ENCODE measurements at places on chromosomes 5 and 9.

GRCh38 chr9:72205513-72205912 lies 56.3 kb downstream of the GDA start:
- no peak overlapping the region for H3K27ac ChIP-seq
- H3K4me3 ChIP-seq = no peak overlapping the region
- no peak for DNase-seq
- H3K27me3 ChIP-seq = peaks cover 3% of the 10 kb centered on the region
- H3K36me3 ChIP-seq = no peaks in the 10 kb centered on the region
- no peaks in the 10 kb centered on the region for H3K4me1 ChIP-seq

- no peaks in the 10 kb centered on the region for H3K27me3 ChIP-seq
- no peak overlapping the region for H3K27ac ChIP-seq
- no peaks in the 10 kb centered on the region for H3K4me1 ChIP-seq
- H3K4me3 ChIP-seq = no peak overlapping the region
These were observed 39.1 kb downstream of the SYK start for GRCh38 chr9:90840696-90841095.

DNA sequence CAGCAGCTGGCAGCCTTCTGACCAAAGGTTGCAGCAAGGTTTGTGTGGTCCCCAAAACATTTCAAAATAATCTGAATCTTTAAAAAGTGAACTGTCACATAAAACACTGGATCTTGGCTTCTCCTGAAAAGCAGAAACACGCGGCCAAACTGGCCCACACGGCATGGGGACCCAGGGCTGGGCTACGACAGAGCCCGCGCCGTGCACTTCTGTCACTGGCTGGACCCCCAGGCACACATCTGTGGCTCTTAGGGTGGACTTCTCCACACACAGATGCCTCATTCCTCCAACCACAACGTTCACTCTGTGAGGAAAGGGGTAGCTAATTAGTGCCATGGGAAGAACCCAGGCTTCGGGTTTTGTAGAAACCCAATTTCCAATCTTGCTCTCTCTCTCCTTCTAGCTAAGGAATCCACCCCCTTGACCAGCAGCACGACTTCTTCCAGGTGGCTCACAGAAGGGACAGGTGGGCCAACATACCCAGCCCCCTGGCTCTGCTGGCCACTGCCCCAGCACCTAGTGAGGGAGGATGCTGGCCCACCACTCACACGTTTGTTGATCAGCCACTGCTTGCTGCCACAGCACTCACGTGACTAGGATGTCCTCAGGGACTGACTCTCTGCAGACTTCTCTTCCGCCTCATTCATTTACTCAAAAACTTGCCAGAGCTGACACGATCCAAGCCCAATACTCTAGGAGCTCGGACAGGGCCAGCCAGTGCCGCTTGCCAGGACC lies 17.9 kb downstream of the LMAN2 start:
- H3K27ac ChIP-seq = no peak overlapping the region
- no peak for DNase-seq
- peaks cover 44% of the 10 kb centered on the region for H3K36me3 ChIP-seq
- no peaks in the 10 kb centered on the region for H3K4me1 ChIP-seq
- no peaks in the 10 kb centered on the region for H3K27me3 ChIP-seq
- H3K4me3 ChIP-seq = no peak overlapping the region

- H3K27me3 ChIP-seq = peaks cover 24% of the 10 kb centered on the region
- H3K4me3 ChIP-seq = no peak overlapping the region
- H3K4me1 ChIP-seq = no peaks in the 10 kb centered on the region
- no peak overlapping the region for H3K27ac ChIP-seq
- no peaks in the 10 kb centered on the region for H3K36me3 ChIP-seq
- no peak for DNase-seq
These were observed 92.4 kb upstream of the NFIL3 start for GRCh38 chr9:91516081-91516480.

DNA sequence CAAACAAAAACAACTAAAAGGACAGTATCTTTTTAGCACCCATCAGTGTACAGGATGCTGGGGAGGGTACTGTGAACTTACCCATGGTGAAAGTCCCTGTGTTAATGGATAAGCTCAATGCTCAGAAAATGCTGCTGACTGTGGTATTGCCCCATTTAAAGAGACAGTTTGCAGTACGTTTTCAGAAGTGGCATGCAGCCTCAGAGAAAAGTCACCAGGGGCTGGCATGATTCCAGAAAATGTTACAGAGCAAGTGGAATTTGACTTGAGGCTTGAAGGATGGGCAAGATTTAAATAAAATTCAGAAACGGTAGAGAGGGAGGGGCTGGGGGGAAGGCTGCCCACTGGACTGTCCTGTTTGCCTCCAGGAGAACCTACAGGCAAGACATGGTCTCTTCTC lies 7.2 kb downstream of the S1PR3 start:
- H3K36me3 ChIP-seq = no peaks in the 10 kb centered on the region
- no peaks in the 10 kb centered on the region for H3K27me3 ChIP-seq
- no peak overlapping the region for H3K27ac ChIP-seq
- DNase-seq = no peak
- H3K4me3 ChIP-seq = no peak overlapping the region

- no peaks in the 10 kb centered on the region for H3K36me3 ChIP-seq
- H3K4me1 ChIP-seq = peaks cover 3% of the 10 kb centered on the region
- H3K27me3 ChIP-seq = no peaks in the 10 kb centered on the region
- no peak for DNase-seq
These were observed 15.0 kb upstream of the ECM2 start for GRCh38 chr9:92550765-92551164.

DNA sequence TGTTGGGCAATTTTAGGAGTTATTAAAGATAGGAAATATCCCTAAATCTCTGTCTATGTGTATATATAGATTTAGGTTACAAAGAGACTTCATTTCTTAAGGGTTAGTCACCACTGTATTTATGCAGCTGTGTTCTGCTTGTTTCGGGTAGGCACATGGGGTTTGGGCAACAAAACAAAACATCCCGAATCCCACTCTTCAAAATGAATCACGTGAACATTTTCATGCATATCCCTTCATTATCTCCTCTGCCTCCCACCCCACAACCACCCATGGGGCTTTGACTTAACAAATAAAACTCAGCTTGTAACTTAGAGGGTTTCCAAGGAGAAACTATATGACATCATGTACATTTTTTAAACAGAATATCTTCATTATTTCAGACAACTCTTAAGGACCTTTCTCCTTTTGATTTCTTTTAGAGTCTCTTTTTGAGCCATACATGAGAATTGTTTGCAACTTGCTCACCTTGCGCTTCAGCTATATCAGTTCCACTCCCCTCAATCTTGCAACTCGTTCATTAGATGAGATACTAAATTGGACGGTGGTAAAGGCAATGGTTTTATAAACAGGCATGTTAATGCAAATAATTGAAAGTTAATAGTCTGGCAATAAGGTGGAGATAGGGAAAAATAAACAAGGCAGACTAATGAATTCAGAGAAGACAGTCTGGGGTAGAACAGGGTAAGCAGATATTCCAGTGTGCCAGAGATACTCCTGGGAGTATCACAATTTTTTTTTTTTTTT lies 136.7 kb downstream of the CD180 start:
- H3K4me1 ChIP-seq = no peaks in the 10 kb centered on the region
- peaks cover 3% of the 10 kb centered on the region for H3K36me3 ChIP-seq
- peaks cover 8% of the 10 kb centered on the region for H3K27me3 ChIP-seq
- DNase-seq = no peak
- H3K27ac ChIP-seq = no peak overlapping the region

DNA sequence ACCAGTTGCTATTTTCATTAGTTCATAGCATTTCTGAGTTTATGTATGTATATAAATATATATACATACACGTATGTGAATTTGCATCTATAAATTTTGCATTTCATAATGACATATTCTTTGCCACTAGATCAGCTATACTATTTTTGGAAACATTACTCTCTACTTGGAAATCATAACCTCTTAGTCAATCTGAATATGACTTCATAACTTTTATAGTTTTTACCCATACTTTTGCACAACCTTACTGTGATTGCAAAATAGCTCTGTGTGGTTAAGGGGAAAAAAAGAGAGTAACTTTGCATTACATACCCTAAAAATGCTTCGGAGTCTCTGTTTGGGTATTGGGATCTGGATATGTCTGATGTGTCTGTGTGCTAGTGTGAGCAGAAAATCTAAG lies 44.9 kb upstream of the ADAMTSL1 start:
- no peaks in the 10 kb centered on the region for H3K27me3 ChIP-seq
- no peak overlapping the region for H3K27ac ChIP-seq
- H3K4me3 ChIP-seq = no peak overlapping the region
- DNase-seq = no peak

DNA sequence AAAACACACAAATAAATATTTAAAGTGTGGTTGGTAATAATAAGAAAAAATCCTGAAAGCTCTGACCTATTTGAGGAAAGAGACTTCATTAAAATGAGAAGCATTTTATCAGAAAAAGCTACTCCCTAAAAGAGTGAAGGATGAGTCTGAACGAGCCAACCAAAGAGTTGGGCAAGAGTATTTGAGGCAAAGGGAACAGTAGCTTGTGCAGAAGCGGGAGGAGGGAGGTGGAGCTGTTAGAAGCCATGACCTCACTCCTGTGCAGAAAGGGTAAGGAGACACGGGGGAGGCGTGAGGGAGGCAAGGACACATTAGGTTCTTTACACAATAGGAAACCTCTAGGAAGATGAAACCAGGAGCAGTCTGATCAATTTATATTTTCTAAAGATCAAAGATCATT lies 29.4 kb downstream of the SH3RF2 start:
- H3K27me3 ChIP-seq = peaks cover 17% of the 10 kb centered on the region
- H3K27ac ChIP-seq = no peak overlapping the region
- H3K4me1 ChIP-seq = peaks cover 3% of the 10 kb centered on the region
- H3K36me3 ChIP-seq = no peaks in the 10 kb centered on the region
- DNase-seq = no peak
- no peak overlapping the region for H3K4me3 ChIP-seq

GRCh38 chr5:9376363-9377117 lies 169.3 kb downstream of the SEMA5A start:
- H3K27me3 ChIP-seq = no peaks in the 10 kb centered on the region
- H3K4me3 ChIP-seq = no peak overlapping the region
- H3K4me1 ChIP-seq = no peaks in the 10 kb centered on the region
- H3K27ac ChIP-seq = no peak overlapping the region
- no peaks in the 10 kb centered on the region for H3K36me3 ChIP-seq
- DNase-seq = no peak

DNA sequence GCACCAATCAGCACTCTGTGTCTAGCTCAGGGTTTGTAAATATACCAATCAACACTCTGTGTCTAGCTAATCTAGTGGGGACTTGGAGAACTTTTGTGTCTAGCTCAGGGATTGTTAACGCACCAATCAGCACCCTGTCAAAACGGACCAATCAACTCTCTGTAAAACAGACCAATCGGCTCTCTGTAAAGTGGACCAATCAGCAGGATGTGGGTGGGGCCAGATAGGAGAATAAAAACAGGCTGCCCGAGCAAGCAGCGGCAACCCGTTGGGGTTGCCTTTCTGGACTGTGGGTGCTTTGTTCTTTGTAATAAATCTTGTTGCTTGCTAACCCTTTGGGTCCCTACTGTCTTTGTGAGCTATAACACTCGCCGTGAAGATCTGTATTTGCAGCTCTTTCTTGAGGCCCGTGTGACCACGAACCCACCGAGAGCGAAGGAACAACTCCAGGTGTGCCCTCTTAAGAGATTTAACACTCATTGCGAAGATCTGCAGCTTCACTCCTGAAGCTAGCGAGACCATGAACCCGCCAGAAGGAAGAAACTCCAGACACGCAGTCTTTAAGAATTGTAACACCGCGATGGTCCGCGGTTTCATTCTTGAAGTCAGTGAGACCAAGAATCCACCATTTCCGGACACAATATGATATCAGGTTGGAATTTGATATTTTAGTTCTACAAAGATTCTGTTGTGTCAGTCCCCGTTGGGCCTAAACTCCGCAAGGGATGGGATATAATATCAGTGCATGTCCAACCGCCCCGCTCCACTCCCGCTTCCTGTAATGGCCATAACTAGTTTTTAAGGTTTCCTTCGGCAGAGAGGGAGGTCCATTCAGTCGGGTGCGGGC lies 740 bp upstream of the TRMT10B start:
- no peak for DNase-seq
- H3K27me3 ChIP-seq = no peaks in the 10 kb centered on the region
- H3K27ac ChIP-seq = peak overlapping the region; percentile 88
- peaks cover 5% of the 10 kb centered on the region for H3K36me3 ChIP-seq

DNA sequence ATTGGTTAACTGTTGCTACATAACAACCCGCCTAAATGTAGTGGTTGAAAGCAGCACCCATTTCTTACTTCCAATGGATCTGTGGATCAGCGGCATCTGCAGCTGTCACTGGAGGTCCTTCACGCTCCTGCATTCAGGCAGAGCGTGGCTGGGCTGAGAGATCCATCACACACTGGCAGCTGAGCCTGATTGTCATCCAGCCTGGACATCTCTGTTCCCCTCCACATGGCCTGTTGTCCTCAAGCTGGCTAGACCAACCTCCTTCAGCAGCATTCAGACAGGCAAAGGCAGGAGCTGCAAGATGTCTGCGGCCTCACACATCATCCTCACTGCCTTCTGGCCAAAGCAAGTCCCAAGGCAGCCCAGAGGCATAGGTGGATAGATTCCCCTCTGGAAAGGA lies 36.9 kb downstream of the DYNC2I2 start:
- H3K36me3 ChIP-seq = peaks cover 61% of the 10 kb centered on the region
- no peaks in the 10 kb centered on the region for H3K27me3 ChIP-seq
- H3K4me1 ChIP-seq = no peaks in the 10 kb centered on the region
- H3K27ac ChIP-seq = no peak overlapping the region
- DNase-seq = no peak
- no peak overlapping the region for H3K4me3 ChIP-seq

DNA sequence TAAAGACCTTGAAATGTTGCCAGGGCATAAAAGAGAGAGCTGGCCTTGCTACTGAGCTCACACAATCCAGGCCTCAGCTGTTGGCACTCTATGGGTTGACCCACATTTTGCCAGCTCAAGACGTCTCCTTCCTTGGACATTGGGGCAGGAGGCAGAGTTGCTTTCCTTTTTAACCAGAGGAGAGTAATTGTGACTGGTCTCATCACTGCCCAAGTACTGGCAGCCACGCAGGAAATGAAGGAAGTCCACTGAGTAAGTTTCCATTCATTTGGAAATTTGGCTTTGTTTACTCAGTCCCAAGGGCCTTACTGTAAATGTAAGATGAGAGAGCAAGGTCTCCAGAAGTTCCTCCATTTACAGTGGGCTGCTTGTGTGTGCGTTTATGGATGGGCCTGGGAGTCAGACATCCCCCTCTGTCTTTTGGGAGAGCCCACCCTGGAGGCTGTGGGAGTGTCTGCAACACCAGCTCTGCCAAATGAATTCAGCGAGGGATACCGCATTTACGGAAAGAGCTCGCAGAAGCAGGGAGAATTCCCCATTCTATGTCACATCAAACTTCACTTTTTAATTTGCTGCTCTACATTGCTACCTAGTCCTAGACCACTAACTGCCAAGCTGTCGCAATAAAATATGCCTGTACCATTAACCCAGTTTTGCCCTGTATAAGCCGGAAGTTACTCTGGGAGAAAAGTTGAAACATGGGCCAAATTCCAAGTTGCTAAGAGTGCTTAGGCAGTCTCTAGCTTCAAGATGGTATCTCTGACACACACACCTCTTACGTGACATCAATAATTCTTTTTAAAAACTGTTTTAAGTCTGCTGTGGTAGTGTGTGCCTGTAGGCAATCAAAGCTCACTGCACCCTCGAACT lies 24.5 kb upstream of the PDZD2 start:
- no peak for DNase-seq
- H3K27ac ChIP-seq = no peak overlapping the region
- H3K36me3 ChIP-seq = no peaks in the 10 kb centered on the region

Data from T-helper 2 cell treated with Interferon-gamma antibody and Interleukin-4, amounts not matched to agents 5 μg/mL and 100 μg/mL, for 36 hours (primary cell).